ENCODE measurements at places on chromosomes 12 and 14.

GRCh38 chr14:67999705-68000384 is 180.3 kb downstream of the RAD51B start:
- no peak for DNase-seq

DNA sequence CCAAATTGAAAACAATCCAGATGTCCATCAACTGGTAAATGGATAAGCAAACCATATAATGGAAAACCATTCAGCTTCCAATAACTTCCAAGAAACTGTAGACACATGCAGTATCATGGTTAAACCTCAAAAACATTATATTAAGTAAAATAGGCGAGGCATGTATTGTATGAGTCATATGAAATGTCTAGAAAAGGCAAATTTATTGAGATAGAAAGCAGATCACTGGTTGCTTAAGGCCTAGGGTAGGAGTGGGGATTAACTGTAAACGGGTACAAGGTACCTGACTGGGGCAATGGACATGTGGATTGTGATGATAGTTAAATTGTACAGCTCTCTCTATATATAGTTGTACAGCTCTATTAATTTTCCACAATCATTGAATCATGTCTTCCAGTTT is 21.3 kb upstream of the PAPLN start:
- no peak for DNase-seq

DNA sequence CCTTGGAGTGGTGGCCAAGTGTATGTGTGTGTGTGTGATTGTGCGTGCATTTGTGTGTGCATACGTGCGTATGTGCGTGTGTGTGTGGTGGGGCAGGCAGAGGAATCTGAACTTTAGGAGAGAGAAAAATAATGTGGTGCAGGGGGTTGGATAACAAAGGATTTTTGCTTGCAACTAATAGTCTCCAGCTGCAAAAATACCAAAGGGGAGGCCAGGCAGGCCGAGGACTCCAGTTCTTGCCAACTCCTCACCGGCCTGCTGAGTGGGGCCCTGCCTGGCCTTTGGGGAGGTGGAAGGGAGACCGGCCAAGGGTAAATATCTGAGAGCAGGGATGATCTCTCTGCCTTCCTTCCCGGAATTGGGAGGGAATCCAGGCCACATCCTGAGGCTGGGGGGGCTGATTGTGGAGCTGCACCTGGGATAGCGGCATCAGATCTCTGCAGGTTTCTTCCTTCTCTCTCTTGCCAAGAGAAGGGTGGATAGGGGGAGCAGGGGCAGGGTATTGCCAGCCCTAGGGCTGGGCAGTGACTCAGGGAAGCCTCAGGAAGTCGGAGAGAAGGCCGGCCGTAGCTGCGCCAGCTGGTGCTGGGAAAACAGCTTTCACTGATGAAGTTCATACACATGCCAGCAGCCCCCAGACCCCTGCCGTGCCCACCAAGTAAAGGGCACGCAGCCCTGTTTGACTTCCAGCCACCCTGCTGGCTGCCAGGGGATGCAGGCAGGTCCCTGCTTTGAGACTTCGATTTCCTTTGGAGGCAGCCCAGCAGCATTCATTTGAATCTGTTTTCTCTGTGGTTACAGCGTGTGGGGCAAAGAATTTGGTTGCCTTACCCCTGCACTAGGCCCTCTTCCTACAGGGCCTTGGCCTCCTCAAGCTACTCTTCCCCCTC is 4.6 kb upstream of the LRP1-AS start:
- no peak for DNase-seq

DNA sequence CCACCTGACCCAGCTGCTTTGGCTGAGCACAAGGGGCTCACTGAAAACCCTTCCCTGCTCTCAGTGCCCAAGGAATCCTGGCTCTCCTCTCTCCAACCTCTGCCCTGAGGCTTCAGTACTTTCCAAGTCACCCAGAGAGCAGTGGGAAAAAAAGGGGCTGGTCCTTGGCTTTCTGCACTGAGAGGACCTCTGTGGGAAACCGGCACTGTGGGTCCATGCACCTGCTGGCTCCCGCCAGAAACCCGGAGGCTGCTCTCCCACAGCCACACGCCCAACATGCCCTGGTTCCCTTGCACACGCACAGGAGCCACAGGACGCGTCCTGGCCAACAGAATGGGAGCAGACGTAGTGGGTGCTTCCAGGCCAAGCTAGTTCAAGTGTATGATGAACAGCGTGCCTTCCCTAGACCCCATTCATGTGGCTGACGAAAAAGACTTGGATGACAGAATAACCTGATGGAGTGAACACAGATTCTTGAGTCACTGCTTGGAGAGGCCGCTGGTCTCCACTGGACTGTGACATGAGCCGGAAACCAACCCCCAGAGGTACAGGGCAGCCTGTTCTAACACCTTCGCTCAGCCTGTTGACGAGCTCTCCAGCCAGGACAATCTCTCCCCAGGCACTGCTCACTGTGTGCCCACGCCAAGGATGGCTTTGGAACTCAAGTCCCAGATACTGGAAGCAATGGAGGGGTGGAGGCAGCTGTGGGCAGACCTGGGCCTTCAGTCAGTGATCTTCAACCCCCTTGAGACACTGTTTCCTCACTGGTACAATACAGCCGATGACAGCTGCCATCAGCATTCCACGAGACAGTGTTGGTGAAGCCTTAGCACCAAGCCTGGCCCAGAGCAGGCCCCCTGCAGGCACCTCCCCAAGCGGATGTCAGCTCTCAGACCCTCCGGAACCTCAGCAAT is 87.7 kb downstream of the ITPK1 start:
- DNase-seq = no peak

DNA sequence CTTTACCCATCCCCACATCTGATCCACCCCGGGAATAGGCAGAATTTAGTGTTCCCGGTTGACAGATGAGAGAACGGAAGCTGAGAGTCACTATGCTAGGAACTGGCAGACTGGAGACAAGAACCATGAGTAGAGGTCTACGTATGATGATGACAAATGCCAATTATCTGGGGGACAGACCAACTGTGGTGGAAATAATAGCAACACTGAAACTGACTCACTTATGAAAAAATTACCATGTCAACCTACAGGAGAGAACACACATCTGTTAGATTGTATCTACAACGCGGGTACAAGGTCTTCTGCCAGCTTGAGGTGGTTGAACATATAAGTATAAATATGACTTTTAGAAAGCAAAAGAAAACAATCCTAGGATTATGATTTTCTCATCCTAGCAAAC is 15.4 kb upstream of the SELPLG start:
- no peak for DNase-seq

- DNase-seq = no peak
These were observed 88.8 kb downstream of the GALNT8 start for GRCh38 chr12:4809013-4809448.

DNA sequence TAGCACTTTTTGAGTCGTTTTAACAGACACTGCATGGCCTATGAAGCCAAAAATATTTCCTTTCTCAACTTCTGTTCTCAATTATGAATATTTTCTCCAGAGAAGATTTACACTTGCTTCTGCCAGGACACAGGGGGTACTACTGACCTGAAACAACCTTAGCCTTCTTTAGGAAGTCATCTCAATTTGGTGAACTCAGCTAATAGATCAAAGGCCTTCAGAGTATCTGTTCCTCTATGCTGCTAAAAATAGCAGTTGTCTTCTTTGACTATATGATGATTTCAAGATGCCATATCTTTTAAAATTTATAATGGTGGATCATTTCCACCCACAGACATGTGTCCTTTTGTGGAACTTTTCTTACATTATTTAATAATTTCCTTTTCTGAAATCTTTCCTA is 14.0 kb upstream of the NDUFA12 start:
- no peak for DNase-seq

GRCh38 chr12:26469421-26470180 is 274.2 kb downstream of the SSPN start:
- DNase-seq = no peak

GRCh38 chr12:121784460-121784859 is 9.0 kb downstream of the RHOF start:
- no peak for DNase-seq

GRCh38 chr12:5989621-5990020 is 44.6 kb upstream of the ANO2 start:
- no peak for DNase-seq

GRCh38 chr14:35932136-35932535 is 106.0 kb downstream of the BRMS1L start:
- DNase-seq = no peak

DNA sequence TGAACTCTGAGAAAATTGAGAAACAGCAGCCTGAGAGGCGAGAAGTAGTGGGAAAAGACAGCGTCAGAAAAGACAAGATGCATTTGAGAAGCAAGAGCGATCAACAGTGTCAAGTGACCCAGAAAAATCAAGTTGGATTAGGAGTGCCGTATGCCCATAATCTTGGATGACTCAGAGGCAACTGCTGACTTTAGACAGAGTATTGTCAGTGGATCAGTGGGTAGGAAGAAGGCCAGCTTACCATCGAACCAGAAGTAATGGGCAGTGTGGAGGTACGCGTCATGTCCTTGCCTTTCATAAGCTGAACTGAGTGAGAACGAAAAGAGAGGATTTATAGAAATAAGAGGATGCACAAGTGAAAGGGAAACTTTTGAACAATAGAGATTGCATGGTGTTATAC is 151.0 kb upstream of the NAV3 start:
- DNase-seq = no peak

- peak; percentile 39 for DNase-seq
These were observed 39.1 kb upstream of the INF2 start for GRCh38 chr14:104650057-104650980.

GRCh38 chr12:119341020-119341419 is 6.5 kb downstream of the CCDC60 start:
- DNase-seq = no peak

DNA sequence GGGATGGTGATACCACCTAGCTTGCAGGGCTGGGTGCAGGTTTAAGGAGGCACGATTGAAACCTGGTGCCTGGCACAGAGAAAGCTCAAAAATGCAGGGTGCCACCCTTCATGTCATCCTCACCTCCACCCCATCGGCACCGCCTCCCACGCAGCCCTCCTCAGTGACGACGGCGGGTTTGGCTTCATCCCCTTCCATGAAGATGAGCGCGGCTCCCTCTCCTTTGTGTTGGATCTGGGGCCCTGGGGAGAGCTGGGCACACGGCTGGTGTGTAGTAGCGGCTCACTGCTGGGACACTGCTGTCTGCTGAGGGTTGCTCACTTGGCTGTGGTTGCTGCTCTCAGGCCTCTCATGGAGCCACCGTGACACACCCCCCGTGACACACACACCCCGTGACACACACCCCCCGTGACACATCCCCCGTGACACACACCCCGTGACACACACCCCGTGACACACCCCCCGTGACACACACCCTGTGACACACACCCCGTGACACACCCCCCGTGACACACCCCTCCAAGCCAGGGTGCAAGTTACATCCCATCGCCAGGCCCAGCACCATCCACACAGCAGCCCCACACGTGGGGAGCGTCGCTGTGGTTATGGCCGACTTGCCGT is 42.9 kb upstream of the FZD10 start:
- DNase-seq = no peak

DNA sequence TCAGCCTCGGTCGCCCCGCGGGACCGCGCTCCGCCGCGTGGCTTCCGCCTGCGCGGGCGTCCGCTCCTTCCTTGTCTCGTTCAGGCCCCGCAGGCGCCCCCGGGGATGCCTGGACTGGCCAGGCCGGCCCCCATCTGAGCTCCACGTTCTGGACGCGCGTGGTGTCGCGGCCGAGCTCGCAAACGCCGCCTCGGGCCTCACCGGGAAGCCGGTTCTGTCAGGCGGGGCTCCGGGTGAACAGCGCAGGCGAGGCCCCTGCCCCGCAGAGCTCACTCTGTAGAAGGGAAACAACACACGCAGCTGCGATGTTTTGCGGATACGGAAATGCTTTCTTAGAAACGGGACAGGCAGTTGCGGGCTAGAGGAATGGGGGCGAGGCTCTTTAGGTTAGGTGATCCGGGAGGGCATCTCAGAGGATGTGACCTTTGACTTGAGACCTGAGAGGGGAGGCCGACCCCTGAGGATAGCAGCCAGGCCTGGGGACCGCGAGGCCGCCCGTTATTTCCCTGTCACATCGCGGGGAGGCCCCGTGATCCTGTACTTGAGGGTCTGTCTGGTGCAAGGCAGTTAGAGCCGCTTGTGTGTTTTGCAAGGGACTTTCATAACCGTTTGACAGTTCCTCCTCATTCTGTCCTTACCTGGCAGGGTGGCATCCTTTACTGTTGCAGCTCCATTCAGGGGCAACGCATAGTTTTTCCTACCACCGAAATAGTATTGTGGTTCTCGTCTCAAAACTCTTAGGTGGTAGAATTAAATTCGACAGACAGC is 584 bp downstream of the VRK1 start:
- DNase-seq = peak; percentile 10

GRCh38 chr14:87940382-87940781 is 52.6 kb downstream of the GALC start:
- DNase-seq = no peak

DNA sequence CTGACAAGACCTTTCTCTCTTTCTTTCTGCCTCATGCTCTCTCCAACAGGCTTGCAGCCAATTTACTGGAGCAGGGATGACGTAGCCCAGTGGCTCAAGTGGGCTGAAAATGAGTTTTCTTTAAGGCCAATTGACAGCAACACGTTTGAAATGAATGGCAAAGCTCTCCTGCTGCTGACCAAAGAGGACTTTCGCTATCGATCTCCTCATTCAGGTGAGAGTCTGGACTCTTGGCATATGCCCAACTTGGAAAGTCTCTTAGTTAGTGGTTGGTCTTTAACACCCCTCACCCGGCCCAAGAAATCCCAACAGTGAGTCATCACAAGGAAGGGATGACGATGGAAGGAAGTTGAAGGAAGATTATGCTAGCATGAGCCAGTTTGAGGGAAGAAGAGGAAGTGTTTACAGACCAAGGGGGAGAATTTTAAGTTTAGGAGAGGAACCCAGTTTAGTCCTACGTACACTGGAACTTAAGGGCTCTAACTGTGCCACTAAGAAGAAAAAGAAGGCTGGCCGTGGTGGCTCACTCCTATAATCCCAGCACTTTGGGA is 189.7 kb downstream of the ETV6 start:
- DNase-seq = no peak

DNA sequence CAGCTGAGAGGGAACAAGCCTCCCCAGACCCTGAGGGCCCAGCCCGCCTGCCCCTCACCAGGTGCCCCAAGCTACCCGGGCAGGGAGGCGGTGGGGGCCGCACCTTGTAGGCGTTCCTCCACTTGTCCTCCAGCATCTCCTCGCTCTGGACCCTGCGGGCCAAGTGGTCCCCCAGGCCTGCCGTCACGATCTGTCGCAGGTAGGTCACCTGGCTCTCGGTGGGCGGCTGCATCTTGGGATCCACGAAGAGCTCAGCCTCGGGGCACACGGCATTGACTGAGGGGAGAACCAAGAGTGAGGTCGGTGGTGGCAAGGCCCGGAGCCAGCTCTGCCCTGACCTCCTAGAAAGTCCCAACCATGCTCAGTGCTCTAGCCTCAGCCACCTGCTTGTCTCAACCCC is 36.6 kb downstream of the DHX37 start:
- DNase-seq = no peak

Data from activated T-helper 1 cell treated with Interleukin-2 at 50 U/mL for 16 hours (primary cell).